ENCODE measurements at places on chromosomes 5 and 9.

DNA sequence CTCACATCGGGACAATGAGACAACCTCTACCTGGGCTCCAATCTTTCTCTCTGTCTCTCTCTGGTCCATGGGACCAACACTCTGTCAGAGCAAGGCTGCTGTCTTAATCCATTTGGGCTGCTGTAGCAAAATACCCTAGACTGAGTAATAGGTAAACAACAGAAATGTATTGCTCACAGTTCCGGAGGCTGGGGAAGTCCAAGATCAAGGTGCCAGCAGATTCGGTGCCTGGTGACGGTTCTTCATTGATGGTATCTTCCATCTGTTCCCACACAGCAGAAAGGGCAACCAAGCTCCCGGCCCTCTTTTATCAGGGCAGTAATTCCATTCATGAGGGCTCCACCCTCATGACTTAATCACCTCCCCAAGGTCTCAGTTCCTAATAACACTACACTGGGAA is 61.3 kb upstream of the SPOCK1 start:
- no peak for DNase-seq

DNA sequence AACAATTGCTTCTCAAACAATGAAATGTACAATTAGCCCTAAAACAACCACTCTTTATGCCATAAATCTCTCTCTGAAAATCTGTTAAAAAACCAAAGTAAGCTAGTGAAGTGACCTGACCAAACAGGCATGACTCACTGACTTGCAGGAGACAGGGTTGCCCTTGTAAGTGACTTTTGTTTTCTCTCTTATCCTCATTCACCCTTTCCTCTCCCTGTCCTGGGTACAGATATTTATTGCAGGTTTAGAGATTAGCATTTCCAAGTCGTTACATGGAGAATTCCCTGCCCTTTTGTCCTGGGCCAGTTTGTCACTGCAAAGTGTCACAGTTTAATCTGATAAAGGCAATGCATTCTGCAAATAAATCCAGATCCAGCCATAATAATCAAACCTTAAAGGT is 484.2 kb downstream of the IRX1 start:
- no peak for DNase-seq

DNA sequence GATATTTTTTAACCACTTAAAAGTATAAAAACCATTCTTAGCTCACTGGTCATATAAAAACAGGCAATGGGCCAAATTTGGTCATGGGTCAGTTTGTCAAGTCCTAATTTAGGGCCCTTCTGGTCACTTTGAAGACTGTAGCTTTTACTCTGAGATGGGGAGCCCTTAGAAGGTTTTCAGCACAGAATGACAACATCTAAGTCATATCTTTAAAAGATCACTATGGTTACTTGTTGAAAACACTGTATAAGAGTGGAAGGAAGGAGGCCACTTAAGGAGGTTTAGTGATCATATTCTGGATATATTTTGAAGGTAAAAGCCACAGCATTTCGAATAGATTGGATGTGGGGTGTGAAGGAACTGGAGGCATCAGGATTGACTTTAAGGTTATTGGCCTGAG is 76.7 kb downstream of the STRBP start:
- DNase-seq = no peak

DNA sequence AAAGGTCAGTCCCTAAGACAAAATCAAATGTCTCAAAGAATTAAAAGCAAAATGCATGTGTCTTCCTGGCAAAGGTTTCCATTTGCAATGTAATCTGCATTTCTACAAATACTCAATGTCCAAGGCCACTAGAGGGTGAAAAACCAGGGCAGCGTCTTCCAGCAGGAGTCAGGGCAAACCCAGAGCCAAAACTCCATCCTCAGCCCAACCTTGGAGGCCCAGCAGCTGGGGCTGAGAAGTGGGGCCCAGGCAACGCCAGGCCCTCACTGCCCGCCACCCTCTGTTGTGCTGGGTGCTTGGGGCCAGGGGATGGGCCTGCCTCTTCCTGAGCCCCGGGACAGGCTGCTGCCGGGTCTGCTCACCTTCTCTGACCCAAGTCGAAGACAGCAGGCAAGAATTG is 200.1 kb downstream of the PAX5 start:
- DNase-seq = no peak

Measured in liver (tissue), 10 donors.